Cardiac muscle cell (in vitro differentiated cells and primary cell): ENCODE measurements at places on chromosomes 11 and 22.

DNA sequence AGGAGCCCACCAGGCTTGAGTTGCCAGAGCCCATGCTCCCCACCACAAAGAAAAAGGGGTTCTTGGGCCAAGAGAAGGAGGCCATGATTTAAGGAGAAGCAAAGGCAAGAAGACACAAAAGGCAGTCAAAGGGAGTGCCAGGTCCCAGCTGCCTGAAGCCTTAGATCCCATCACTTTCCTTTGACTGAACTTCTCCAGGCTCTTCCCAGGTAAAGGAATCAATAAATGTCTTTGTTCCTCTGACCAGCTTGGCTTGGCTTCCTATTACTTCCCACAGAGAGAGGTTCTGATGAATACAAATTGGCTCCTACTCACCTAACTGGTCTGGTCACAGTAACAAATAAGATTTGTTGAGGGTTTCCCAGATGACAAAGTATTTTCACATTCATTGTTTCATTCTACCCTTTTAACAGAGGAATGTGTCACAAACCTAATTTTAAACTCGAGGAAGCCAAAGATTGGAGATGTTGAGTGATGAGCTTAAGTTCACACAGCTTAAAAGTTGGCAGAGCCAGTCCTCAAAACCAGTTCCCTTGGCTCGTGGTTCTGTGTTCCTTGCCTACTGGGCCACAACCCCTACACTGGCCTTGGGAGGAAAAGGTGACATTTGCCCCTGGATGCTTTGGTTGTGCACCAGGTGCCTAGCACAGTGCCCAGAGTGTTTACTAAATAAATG is 96.4 kb upstream of the SESN3 start:
- DNase-seq, result no peak

DNA sequence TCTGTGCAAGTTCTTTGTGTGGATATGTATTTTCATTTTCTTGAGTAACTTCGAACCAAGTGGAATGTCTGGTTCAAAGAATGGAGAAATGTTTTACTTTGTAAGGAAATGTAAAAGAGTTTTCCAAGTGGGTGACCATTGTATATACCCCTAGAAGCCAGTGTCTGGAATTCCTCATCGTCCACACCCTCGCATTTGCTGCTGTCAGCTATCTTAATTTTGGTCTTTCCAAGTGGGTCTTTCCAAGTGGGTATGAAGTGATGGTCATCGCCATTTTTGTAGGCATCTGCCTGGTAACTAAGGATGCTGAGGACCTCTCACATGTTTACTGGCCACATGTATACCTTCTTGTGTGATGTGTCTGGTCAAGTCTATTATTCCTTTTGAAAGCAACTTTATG is 547.5 kb downstream of the TBC1D22A start:
- DNase-seq, result no peak

DNA sequence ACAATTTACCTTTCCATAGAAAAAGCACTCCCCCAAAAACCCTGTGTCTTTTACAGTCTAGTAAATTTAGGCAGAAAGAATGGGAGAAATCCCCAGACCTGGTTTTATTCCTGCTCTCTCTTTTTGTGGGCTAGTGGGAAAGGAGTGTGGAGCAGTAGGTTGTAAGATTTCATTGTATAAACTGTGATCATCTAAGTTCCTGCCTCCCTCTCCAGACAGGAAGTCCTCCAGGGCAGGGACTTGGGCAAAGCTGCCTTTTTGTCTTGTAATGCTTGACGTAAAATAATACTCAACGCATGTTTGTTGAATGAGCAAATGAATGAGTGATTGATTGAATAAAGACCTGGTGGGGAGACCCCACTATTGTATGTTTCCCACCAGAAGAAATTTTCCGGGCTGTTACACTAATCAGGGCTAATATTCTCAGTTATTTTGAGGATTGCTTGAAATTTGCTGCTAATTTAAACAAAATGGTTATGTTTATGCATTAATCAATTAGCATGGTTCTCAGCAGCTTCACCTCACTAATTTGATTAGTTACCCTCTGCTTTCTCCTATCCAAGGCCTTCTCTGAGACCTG is 36.3 kb downstream of the CSNK2A3 start:
- DNase-seq, result no peak

- DNase-seq, result no peak
These were observed 448.0 kb downstream of the MIAT start for GRCh38 chr22:27105142-27106025.

- DNase-seq, result no peak
These were observed 154.2 kb downstream of the DLG2 start for GRCh38 chr11:85472953-85473352.

DNA sequence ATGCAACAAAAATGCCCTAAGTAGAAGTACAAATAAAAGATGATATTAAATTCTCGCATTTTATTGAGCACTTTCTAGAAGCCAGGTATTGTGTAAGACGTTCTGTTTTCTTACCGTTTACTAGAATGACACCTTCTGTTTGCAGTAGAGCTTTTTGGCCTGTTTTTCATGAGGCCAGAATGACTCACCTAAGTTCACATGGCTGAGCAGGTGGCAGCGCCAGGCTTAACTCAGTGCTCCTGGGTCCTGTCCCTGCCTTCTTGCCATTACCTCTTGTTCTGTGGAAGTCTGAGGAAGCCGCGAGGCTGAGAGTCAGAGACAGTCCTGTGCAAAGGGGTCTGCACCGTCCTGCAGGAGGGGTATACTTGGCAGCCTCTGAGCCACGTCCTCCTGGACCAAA is 113.8 kb downstream of the ATXN10 start:
- no peak for DNase-seq

GRCh38 chr11:125108469-125108868 is 3.0 kb downstream of the TMEM218 start:
- DNase-seq, result no peak

DNA sequence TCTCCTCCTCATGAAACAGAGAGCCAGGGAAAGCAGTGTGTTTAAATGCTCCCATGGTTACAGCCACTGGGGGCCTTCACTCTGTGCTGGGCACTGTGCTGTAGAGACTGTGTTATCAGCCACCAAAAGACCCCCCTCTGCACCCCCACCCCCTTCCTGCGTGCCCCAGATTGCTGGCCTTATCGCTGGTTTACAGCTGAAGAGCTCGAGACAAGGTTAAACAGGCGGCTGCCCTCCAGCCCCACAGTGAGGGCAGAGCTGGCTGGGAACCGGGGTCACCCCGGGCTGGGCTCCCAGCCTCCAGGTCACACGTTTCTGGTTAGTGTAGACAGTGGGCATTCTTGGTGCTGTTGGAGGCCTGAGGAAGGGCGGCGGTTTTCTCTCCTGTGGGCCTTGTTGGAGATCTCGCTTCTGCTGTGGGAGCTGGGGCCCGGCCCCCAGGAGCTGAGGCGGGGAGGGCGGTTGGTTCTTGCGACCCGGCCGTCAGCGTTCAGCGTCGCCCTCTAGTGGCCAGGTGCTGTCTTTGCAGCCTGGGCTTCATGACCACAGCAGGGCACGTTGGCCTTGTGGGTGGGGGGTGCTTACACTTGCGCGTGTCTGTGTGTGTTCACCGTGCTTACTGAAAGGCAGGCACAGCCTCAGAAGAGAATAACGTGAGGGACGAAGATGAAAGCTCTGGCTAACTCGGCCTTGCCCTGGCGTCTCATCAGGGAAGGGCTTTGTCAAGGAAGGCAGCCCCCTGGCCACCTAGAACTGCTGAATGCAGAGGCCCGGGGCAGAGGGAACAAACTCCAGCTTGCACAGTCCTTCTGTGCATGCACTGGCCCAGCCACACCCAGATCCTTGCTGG is 40.8 kb downstream of the TBC1D22A start:
- DNase-seq, result peak; percentile 41
